ENCODE measurements at places on chromosomes 3 and 15.

GRCh38 chr15:36177590-36178302, 401.7 kb upstream of the CDIN1 start:
- no peak for DNase-seq

GRCh38 chr3:146308682-146309081, 57.8 kb upstream of the PLSCR4 start:
- DNase-seq = no peak

- DNase-seq = no peak
These were observed 21.7 kb downstream of the LRRK1 start for GRCh38 chr15:100940767-100941379.

DNA sequence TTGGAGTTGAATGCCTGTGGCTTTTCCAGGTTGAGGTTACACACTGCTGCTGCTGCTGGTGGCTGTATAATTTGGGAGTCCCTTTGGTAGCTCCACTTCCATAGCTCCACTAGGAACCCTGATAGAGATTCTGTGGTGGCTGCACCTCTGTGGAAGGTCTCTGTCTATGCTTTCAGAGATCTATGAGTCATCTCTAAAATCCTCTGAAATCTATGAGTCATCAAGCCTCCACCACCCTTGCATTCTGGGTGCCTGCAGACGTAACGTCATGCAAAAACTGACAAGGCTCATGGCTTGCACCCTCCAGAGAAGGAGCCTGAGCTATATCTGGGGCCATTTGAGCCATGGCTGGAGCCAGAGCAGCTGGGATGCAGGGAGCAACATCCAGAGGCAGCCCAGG, 1037.0 kb upstream of the CFAP20DC start:
- DNase-seq = no peak

DNA sequence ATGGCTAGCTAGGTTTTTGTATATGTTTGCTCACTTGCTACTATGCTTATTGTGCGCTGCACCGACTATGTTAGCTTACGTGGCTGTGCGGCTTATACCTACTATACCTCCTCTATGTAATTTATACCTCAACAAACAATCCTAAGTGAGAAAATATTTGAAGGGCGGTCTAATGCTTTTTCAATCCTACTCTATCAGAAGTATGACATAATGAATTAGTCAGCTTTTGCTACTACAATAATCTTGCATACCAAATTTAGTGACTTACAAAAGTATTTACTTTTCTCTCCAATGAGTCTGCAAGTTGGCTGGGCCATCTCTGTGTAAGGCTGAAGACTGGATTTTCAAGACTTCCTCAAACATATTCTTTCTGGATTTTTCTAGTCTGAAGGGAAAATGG, 391.2 kb upstream of the NECTIN3 start:
- no peak for DNase-seq

DNA sequence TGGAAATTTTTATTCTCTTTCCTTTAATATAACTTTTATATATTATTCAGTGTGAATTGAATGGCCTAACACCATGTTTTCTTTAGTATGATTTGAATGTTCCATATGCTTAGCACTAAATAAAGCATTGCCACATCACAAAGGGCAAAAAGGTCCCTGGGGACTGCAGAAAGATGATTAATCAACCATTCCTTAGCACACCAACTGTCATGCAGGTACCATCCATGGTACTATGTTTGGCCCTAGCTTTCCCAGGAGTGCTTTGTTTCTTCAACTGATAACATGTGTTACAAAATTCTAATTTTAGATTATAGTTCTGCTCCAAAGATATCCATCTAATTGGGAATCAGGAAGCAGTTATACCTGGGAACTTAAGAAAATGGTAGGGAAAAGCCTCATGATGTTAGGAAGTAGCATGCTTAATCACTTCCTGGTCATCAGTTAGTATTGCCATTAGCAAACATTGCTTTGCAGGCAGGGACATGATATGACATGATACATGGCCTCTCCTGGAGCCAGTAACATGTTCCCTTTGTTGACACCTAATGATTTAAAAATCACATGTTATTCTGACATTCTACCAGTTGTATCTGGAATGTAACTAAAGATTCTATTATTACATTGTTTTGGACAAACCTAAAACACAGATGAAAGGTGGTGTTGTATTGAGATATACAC, 712.6 kb upstream of the GBE1 start:
- DNase-seq = no peak

- DNase-seq = no peak
These were observed 1.2 kb downstream of the IL20RB start for GRCh38 chr3:136958939-136959338.

- DNase-seq = no peak
These were observed 10.7 kb downstream of the CHAC1 start for GRCh38 chr15:40964006-40964405.

GRCh38 chr15:82613747-82614146, 33.4 kb downstream of the CPEB1 start:
- DNase-seq = no peak

GRCh38 chr3:132421832-132422231, 4.5 kb downstream of the DNAJC13 start:
- DNase-seq = no peak

DNA sequence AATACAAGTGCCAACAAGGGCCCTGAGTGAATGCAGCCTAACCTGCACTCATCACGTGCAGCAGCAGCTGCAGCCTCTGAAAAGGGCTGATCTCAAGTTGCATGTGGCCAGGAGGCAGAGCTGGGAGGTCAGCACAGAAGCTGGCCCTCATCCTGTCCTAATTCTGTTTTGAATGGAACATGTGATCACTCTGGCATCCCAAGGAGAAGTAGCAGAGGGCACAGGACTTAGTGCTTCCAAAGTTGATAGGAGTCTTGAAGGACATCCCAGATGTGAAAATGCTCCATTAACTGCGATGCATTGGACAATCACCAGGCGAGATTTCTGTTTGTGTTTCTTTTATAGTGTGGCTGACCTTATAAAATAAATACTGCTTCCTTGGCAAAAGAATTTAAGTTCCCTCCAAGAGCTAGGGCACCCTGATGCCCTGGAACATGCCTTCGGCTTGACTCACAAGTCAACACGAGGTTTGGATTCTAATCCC, 31.6 kb upstream of the STAG1 start:
- no peak for DNase-seq

GRCh38 chr15:29785642-29786041, 36.6 kb downstream of the TJP1 start:
- DNase-seq = no peak

DNA sequence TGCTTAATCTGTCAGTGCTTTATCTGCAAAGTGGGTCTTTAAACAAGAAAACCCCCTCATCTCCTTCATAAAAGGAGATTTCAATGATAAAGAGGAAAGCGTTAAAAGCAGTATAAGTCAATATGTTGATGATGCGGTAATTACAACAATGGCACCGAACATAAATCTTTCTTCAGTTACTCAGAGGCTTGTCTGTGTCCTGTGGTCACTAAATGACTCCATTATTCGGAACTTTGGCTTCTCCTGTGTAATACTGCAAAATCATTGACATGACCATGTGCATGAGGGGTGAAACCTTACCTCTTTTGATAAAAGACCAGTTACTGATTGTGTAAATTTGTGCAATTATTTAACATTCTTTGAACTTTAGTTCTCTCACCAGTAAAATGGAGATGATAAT, 4.8 kb upstream of the USP3 start:
- no peak for DNase-seq

GRCh38 chr15:67762610-67763368, 62.5 kb upstream of the SKOR1 start:
- no peak for DNase-seq

DNA sequence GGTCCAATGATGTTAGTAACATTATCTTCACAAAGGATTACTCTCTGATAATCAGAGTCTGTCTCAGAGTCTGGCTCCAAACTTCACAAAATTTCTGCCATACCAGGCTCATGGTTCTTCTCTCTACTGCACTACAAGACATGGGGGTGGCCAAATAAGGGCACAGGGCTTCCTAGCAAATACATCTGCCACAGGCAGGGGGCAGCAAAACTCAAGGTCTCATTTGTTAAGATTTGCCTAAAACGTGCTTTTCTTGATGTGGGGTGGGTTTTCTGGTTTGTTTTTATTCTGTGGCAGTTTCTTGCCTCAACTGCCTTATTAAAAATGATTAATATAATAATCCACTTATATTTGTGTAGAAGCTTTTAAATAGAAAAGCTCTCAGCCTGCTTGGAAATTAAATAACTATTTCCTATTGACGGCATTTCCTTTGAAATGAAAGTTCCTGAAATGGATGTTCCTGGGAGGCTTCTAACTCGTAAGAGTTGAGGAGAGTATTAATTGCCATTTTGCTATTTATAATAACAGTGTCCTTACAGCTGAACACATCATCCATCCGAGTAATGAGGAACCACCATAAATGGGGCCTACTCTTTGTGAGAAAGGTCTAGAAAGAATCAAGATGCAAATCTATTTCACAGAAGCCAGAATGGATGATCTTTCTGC, 53.8 kb downstream of the SST start:
- DNase-seq = peak; percentile 48

GRCh38 chr3:49278548-49278947, 1.5 kb upstream of the C3orf62 start:
- DNase-seq = no peak

DNA sequence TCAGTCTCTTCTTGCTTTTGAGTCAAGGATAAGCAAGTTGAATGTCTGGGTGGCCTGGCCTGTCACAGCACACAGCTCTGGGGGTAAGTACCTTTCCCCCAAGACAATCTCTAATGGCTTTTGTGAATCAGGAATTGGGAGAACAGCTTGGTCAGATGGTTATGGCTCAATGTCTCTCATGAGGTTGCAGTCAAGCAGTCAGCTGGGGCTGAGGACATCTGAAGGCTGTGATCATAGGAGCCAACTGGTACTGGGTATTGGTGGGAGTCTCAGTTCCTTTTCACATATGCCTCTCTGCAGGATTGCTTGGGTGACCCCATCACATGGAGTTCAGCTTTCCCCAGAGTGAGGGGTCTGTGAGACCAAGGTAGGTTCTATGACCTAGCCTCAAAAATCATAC, 33.0 kb upstream of the TMEM158 start:
- DNase-seq = no peak

DNA sequence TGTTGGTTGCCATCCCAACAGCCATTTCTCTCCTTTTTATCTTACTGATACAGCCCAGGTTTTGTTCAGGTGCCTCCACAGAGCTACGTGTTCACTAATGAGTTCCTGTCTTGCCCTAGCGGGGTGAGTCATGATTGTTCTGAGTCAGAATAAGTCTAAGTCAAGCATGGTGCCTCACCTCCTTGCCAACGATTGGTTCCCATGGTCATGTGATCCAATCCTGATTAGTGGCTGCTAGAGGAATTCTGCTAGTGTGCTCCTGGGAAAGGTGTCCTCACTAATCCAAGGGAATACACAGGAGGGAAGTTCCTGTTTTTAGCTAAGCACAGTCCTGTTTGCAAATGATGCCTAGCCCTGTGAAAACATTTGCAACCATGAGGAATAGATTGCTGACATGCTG, 99.8 kb downstream of the NSUN3 start:
- DNase-seq = no peak

GRCh38 chr15:92617549-92618520, 37.7 kb downstream of the FAM174B start:
- DNase-seq = peak; percentile 81

DNA sequence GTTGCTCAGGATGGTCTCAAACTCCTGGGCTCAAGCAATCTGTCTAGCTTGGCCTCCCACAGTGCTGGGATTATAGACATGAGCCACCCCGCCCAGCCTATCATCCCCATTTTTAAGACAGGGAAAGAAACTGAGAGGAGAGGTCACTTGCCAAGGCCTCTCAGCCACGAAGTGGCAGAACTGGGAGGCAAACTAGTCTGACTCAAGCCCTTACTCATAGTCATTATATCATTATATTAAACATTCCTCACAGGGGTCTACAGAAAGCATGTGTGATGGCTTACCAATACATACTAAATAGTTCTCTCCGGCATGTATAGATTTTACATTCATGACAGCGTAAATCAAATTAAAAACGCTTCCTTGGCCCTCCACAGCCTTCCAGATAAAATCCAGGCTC, 62.0 kb upstream of the ZBTB38 start:
- no peak for DNase-seq

DNA sequence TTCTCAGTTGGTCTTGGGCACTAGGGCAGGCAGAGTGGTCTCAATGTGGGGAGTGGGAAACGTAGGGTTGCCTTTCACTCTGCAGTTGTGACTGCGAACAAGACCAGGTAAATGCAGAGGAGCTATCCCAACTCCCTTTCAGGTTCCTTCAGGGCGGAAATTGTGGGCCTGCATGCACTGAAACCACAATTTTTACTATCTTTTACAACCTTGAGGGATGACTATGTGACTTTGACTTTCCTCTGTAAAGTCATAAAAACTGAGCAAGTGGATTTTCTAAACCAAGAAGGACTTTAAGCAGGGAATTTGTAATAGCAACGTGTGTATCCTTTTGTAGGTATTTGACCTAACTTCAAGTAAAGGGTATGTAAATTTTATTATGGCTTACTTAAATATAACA, 171.4 kb upstream of the CADPS start:
- no peak for DNase-seq

GRCh38 chr3:198030125-198030524, 70.1 kb downstream of the LMLN start:
- DNase-seq = no peak

- DNase-seq = no peak
These were observed 51.6 kb downstream of the QTRT2 start for GRCh38 chr3:114108137-114108536.

- DNase-seq = no peak
These were observed 62.0 kb upstream of the SLC2A2 start for GRCh38 chr3:171088496-171088895.

- DNase-seq = no peak
These were observed 235.7 kb upstream of the THBS1 start for GRCh38 chr15:39345176-39345575.

DNA sequence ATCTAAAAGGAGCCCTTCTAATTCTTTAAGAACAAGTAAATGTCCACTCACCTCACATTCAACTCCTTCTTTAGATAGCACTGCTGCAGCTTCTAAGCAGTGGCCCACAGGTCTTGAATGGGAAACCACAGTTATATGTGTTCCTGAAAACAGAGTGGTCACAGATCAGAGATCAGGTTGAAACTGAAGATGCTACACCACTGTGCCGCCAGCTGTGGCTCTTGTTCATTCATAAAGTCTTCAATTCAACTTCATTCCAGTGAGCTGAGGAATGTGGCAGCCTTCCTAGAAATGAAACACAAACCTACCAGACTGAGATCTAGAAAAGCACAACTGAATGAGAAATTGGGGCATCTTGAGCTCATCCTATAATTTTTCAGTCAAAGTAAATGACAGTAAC, 4.0 kb downstream of the PDHB start:
- DNase-seq = no peak

- DNase-seq = no peak
These were observed 87.8 kb upstream of the LMOD3 start for GRCh38 chr3:69210068-69210730.

- DNase-seq = no peak
These were observed 21.1 kb upstream of the SLC41A3 start for GRCh38 chr3:126104742-126105605.

- DNase-seq = no peak
These were observed 49.3 kb downstream of the SLC6A20 start for GRCh38 chr3:45746777-45747622.

DNA sequence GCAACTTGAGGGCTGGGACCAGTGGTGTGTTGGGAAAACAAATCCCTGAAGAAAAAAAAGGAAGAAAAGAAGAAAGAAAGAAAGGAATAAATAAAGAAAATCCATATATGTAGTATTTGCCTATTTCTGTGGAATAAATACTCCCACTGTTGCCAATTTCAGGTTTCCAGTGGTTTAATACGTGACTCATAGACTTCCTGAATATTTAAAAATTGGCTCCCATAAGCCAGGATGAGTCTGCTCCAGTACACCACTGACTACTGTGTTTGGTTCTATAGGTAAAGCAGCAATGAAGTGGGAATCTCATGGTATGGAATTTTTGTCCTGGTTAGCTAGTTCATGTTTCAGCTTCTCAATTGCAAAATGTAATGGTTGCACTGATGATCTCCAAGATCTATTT, 31.6 kb downstream of the PYDC2 start:
- no peak for DNase-seq
